ENCODE measurements at places on chromosomes 5 and 9.

DNA sequence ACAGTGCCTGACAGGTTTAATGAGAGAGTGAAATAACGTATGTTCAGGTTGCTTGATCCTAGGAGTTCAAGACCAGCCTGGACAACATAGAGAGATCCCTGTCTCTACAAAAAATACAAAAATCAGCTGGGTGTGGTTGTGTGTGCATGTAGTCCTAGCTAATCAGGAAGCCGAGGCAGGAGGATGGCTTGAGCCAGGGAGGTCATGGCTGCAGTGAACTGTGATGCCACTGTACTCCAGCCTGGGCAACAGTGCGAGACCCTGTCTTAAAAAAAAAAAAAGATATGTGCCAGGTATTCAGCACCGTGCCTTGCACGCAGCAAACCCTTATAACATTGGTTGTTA lies 38.8 kb upstream of the SPRY4 start:
- no peak for ATAC-seq

GRCh38 chr5:110735556-110735955 lies 3.3 kb upstream of the SLC25A46 start:
- ATAC-seq: no peak

GRCh38 chr9:107874591-107875369 lies 385.2 kb upstream of the KLF4 start:
- no peak for ATAC-seq

DNA sequence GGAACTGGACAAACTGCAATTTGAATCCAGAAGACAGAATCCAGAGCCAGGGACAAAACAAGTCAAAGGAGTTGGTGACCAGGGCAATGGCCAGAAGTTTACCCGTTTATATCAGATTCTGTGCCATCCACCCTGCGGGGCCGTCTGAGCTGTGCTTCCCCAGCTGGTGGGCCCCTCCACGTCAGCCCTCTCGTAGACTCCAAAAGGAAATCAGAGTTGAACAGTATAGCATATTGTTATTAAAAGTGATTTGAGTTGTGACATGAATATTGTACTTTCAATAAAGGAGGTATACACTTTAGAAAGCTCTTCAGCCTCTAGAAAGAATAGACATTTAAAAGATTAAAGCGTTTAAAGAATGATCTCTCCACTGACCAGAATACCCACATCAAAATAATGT lies 102.4 kb downstream of the NFIB start:
- ATAC-seq: no peak

DNA sequence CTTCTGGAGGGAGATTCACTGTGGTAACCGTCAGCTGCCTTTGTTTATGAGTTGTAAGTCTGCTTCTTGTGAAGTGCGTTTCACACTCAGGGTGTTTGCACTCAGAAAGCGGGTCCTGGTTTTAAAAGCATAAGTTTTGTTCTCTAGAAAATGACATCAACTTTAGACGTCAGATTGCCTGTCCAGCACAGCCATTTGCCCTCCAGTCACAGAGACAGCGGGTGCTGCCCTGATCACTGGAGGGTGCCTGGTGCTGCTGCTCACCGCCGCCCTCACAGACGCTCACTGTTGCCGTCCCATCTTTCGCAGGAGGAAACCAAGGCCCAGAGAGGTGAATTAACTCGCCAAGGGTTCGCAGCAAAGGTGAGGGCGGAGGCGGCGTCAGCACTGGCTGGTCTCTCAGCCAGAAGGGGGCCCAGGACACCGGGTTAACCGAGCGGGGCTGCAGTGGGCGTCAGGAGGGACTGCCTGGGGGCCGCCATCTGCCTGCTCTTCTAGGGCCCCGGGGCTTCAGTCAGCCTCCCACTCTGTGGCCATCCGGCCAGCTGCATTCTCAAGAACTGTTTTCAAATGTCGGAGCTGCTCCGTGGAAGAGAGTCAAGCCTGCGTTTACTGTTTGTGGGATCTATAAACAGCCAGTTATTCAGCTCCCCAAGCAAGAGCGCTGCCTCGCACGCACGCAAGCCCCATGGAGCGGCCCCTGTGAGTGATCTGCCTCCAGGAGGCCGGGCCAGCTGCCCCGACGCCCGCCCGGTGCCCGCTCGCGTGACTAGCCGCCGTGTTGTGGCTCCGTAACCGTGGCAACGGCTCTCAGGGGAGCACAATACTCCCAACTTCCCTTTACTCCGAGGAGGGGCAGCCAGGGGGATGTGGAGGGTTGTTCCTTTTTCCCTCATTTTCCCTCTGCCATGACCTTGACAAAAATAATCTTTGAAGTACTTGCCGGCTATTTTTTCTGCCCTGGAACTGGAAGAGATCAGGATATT lies 43.4 kb upstream of the EXOC3 start:
- peak; percentile 78 for ATAC-seq

DNA sequence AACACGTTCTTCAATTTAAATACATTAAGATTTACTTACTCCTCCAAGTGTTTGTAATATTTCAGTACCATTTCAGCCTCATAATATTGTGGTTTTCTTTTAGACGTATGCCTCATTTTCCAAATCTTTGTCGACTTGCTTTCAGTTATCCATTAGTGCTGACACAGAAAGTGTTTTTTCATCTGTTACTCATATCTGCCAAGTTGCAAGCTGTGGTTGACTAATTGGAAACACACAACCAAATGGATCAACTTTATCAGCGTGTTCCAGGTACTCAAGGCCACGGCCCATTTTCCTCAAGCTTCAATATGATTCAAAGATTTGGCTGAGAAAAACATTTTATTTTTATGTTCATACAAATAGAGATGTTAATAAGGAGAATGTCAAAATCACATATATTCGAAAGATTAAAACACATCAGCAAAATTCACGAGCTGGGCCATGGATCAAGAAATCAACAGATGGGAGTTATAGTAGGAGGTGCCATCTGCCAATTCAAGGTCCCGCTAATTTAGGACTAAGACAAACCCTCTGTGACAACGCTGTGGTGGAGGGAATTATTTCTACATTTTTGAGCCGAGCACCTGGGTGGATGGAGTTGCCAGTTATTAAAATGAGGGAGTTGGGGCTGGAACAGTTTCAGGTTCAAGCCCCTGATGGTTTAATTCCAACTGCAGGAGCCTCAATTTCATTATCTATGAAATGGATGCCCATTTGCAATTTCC lies 27.2 kb upstream of the CCNJL start:
- no peak for ATAC-seq
